D341Med (cell line): ENCODE measurements at places on chromosomes 16 and 17.

- DNase-seq: no peak
These were observed 217.0 kb upstream of the DYNLRB2 start for GRCh38 chr16:80323808-80324195.

GRCh38 chr16:48810436-48810802 is 200.4 kb upstream of the N4BP1 start:
- peak; percentile 30 for DNase-seq

- DNase-seq: no peak
These were observed 198.9 kb downstream of the ABCC12 start for GRCh38 chr16:47956916-47957315.

DNA sequence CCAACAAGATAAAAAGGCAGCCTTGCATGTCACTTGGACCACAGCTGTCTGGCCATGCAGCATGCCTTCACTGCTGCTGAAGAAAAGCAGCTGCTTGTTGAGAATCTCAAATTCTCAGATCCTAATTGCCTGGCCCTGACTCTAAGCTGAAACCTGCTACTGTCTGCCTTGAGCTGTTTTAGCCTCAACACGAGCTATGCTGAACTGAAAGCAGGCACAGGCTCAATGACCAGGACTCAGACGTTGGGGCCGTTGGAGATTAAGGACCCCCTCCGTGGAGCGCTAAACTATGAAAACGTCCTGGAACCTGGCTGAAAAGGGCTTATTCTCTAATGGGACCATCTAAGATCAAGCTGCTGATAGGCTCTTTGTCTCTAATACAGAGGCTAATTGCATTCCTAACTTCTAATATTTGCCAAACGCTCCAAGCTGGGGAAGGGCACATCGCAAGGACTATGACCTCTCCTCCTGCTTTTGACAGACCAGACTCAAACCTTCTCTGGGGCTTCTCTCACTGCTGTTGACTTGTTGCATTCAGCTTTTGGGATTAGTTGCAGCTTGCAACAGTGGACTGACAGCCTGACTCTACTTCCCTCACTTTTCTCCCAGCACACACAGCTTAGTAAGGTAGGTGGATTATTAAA is 4.6 kb upstream of the PLK1 start:
- no peak for DNase-seq

DNA sequence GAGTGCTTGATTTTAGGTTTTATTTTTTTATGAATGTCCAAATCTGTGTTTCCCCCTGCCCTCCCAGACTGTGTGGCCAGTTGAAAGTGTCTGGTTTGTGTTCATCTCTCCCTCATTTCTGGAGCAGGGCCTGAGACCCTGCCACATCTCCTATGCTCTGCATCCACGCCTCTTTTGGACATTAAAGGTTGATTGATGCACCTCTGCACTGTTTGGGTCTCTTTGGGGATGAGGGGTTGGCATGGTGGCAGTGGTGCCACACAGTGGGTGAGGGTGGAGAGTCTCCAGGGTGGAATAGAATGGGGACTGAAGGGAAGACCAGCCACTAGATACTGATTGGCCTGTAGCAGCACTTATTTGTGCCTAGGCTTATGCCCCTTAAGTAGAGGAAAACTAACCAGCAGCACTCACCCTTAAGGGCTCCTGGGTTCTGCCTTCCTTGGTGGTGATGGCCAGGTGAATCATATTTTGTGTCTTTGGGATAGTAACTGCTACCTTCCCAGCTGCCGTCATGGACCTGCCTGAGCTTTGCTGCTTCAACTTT is 7.9 kb downstream of the DYNLL2 start:
- DNase-seq: no peak

- DNase-seq: no peak
These were observed 18.1 kb downstream of the KCNJ2 start for GRCh38 chr17:70187383-70187782.

DNA sequence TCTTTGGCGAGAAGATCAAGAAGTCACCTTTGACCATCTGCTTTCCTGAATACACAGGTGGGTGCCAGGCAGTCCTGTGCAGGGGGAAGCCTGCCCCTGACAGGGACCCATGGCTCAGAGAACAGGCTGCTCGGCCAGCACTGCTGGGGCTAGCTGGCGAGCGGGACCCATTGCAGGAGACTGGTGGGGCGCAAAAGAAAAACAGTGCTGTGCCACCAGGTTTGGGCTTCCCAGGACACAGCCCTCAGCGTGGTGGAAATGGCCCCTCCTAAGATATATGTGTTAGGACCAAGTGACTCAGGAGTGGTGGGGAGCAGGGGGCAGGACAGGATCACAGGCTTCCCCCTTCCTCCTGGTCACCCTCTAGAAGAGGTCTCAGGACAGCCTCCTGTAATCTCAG is 73.9 kb downstream of the AMFR start:
- no peak for DNase-seq

DNA sequence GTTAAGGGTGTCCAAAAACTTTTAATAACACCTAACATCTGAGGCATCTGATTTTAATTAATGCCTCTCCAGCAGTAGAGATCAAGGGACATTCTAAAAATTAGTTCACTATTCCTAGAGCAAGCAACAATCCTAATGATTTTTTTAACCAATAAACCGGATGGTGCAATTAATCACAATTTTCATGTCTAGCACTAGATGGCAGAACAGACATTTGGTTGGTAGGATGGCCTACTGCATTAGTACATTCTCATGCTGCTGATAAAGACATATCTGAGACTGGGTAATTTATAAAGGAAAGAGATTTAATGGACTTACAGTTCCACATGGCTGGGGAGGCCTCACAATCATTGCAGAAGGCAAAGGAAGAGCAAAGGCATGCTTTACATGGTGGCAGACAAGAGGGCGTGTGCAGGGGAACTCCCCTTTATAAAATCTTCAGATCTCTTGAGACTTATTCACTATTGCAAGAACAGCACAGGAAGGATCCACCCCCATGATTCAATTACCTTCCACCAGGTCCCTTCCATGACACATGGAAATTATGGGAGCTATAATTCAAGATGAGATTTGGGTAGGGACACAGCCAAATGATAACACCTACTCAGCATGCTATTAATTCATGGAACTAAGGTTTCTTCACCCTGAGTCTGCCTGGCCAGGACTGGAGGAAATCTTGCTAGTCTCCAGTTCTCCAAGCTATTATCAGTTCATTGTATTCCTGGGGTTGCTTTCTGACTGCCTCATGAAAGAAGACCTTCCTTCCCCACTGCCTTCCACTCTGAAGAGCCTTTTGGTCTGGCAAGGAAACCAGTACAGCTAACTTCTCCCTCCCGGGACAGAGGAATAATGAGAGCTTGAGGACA is 24.8 kb downstream of the HS3ST3A1 start:
- DNase-seq: no peak

GRCh38 chr17:15085890-15086677 is 179.0 kb downstream of the PMP22 start:
- no peak for DNase-seq

GRCh38 chr16:88803264-88803987 is at the start of gene CDT1:
Gene CDT1, plus strand, starts transcription at chr16:88803789. Its CDS starts 43 bp downstream, at chr16:88803832.
- DNase-seq: peak; percentile 100

GRCh38 chr17:50993544-50993943 is 127.1 kb downstream of the SPAG9 start:
- no peak for DNase-seq
